ENCODE measurements at places on chromosomes 11 and 22. TPM values are rescaled to one million over a fixed set of nuclear protein-coding genes. Genes with fewer than 3 reads are reported as not detected.
A peak's percentile ranks its signal among the peaks of the same experiment; 100 is the strongest.

GAB2 gene
- 65.1 TPM for total RNA-seq

PRODH gene
- 2.5 TPM for total RNA-seq

CRYBB2 gene
- total RNA-seq = not detected

OR5B21 gene
- total RNA-seq = not detected

- no peak for DNase-seq
Observed at GRCh38 chr11:102792604-102793003, 5.4 kb downstream of the MMP1 start.

DNA sequence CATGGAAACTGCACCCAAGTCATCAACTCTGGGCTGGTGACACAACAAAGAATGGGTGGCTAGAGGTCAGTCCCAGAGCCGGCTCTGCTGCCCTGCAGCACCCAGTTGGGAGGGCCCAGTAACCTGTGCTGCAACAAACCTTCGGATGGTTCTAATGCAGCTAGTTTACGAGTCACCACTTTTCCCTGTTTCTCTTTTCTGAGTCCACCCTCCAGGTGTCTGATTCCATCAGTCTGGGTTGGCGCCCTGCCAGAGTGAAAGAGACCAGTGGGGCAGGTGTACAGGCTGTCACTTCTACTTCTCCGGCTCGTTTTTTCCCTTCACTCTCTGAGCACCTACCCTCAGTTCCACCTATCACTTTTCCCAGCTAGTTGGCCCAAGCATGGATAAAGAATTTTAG lies 572.9 kb downstream of the NTM start:
- no peak for DNase-seq

GRCh38 chr11:111469200-111469599 lies 43.0 kb downstream of the BTG4 start:
- no peak for DNase-seq

DNA sequence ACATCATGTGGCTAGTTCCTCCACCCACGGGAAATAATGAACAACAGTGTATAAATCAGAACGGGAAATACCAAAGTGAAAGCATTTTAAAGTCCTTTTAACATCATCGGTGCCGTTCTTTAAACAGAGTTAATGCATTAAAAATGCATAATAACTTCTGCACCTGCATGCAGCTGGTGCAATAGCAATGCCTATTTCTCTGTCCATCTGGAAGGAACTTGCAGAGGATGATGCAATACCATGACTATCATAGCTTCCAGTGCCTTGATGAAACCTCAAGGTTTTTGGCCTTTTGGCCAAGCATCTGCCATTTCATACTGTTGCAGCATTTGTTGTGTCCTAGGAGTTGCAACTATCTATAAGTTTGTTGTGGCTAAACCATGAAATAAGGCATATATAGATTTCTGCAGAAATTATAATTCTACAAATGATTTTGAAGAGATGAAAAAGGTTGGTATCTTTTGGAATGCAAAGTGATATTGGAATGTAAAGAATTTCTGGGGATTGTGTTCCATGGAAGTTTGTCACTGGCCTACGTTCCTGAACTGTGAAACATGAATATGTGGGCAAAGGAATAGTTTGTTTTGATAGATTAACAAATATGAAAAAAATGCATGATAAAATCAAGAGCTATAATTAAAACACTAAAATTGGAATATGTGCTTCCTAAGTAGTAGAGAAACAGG lies 9.8 kb upstream of the EIF3F start:
- no peak for DNase-seq

DNA sequence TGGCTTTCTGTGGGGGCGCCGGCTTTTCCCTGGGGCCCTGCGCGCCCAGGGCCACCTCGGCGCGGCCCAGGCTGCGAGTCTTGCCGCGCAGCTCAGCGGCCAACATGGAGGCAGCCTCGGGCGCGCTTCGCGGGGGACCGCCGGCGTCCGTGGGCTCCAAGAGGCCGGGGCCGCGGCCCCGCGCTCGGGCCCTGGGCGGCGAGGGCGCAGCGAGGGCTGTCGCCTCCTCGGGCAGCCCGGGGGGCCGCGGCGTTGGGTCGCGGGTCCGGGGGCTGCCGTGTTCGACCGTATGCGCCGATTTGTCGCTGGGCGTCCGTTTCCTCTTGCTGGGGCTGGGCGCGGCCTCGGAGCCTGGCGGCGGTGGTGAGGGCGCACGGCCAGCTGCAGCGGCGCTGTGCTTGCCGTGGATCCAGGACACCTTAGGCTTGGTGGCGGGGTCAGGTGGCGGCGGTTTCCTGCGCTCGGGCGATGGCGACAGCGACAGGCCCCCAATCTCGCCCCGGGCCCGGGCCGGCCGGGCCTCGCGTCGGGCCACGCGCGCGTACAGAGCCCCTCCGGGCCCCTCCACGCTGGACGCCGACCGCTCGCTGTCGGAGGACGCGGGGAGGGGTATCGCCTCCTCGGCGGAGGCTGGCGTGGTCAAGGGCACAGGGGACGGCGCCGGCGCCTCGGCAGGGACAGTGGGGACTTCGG lies 11.9 kb downstream of the SCARF2 start:
- DNase-seq = no peak

DNA sequence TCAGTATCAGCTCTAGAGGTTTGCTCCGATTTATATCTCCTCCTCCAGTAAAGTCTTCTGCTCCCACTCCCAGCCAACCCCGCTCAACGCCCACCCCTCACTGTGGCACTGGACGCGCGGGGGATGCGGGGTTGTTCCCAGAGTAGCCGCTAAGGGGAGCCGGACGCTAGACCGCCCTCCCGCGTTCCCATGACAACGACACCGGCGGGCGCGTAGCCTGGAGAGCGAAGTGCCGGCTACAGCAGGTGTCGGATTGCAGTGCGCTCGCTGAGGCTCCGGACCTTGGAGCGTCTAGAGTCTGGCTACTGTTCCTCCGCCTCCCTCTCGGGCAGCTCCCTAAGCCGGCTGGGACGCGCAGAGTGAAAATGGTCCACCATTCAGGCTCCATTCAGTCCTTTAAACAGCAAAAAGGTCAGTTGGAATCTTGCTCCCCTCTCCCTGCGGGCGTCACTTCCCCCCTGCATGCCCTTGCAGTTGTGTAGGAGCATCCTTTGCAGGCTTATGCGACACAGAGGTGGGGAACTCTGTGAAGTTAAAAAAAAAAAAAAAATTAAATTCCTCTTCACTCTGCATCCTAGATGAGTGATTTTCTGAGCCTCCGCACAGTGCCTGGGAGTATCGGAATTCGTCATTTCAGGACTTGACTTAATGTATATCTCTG lies at the start of gene ANO3:
TSS of gene ANO3 (plus strand) at position 220 of the 661 bp plus-strand sequence. CDS start at position 366, 146 bp downstream.
- no peak for DNase-seq

DNA sequence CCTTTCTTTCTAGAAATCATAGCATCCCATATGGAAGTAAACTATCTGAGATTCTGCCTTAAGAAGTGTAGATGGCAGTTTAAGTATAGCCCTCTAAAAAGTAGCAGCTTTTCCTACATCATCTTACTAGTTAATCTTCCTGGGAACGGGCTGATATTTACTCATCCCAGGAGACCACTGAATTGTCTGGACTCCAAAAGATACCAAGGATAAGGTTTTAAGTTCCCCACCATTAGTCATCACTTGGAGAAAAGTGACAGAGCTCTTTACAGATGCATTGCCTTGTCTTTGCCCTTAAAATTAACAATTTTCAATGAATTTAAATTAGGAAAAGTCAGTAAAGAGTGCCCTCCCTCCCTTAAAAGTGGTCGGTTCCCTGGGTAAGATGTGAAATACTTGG lies 129.5 kb downstream of the MAML2 start:
- no peak for DNase-seq

GRCh38 chr11:129427376-129427775 lies 51.7 kb downstream of the BARX2 start:
- DNase-seq = no peak

GRCh38 chr11:17354601-17354991 lies 3.0 kb downstream of the NCR3LG1 start:
- DNase-seq = no peak

DNA sequence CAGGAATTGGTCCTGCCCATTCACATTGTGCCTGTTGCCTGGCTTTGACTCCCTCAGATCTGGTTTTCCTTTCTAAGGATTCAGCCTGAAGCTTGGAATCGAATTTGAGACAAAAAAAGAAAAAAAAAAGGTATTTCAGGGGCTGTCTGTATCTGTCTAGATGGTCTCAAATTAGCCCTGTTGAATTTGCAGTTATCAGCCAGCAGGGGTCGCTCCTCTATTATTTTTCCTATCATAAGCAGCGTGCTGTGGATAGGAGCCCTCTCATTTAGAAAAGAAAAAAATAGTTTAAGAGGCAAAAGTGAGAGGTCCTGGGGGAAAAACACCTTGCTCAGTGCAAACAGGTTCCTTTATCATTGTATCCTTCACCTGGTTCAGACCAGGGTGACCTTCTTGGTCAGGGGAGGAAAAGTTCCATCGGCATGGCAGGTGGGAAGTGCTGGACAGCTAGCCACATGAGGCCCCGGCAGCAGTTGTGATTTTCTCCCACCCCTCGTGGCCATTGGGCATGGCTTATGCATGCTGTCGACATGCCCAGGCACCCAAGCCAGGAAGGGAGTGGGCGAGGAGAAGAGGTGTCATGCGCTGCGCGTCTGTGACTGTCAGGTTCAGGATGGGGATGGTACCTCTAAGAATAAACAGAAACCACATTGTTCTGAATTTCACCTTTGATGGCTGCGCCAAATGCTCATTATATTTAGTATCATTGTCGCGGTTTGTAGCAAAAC lies 13.1 kb downstream of the OR5AK2 start:
- no peak for DNase-seq

DNA sequence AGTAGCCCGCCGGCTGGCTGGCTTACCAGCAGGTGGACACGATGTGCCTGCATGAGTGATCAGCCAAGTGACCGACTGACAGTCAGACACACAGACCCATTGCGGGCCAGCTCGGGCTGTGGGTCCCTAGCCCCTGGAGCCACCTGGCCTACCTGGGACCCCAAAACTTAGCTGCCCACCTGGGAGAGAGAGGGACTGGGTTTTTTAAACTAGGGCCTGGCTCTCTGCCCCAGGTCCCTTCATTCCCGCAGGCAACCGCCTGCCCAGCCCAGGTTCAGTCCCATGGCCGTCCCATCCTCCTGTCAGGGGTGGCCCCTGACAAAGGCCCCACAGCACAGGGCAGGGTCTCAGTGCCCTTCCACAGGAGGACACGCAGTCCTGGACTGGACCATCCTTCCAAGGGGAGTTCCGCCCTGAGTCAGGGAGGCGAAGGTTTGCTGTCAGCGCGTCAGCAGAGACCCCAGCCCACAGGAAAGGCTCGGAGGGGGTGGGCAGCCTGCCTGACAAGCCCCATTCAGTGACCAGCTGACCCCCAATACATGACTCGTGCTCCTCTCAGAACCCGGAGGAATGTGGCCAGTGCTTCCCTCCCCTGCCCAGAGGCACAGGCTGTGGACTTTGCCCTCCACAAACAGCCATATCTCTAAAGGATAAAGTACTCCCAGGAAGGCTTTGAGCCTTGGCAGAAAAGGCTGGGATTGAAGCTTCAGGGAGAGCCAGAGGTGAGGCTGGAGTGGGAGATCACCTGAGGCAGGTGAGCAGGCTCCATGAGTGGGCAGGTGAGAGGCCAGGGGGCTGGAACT lies 8.4 kb downstream of the SLCO2B1 start:
- no peak for DNase-seq

DNA sequence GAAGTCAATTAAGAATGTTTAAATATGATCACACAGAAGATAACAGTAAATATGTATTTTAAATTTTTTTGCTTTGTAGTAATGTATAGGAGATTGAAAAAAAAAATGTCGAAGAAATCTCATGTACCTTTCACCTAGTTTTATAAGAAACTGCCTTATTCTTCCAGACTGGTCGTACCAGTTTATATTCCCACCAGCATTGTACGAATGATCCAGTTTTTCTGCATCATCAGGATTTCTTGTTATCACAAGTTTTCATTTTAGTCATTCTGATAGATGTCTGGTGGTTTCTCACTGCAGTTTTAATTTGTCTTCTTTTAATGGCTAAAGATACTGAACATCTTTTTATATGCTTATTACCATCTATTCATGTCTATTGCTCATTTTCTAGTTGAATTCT lies 101.8 kb upstream of the CTSC start:
- DNase-seq = no peak

DNA sequence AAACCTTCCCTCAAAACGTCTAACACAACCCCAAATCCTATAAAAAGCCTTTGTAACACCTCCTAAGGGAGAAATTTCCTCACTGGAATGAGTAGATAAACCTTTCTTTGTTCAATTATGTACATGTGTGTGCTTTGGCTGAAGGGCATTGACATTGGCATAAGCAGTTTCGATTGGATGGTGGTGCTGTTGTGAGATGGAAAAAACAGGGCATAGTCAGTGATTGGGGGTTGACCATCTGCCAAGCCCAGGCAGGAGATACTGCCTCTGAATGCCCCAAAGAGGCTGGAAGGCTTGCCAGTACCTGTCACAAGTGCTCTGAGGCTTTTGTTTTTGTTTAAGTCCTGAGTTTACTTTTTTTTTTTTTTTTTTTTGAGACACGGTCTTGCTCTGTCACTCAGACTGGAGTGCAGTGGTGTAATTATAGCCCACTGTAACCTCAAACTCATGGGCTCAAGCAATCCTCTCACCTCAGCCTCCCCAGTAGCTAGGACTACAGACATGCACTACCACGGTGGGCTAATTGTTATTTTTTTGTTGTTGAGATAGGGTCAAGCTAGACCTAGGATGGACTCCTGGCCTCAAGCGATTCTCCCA lies 1.2 kb upstream of the CCDC117 start:
- DNase-seq = no peak

GRCh38 chr22:24214467-24215285 lies 30.2 kb downstream of the GGT5 start:
- DNase-seq = no peak

DNA sequence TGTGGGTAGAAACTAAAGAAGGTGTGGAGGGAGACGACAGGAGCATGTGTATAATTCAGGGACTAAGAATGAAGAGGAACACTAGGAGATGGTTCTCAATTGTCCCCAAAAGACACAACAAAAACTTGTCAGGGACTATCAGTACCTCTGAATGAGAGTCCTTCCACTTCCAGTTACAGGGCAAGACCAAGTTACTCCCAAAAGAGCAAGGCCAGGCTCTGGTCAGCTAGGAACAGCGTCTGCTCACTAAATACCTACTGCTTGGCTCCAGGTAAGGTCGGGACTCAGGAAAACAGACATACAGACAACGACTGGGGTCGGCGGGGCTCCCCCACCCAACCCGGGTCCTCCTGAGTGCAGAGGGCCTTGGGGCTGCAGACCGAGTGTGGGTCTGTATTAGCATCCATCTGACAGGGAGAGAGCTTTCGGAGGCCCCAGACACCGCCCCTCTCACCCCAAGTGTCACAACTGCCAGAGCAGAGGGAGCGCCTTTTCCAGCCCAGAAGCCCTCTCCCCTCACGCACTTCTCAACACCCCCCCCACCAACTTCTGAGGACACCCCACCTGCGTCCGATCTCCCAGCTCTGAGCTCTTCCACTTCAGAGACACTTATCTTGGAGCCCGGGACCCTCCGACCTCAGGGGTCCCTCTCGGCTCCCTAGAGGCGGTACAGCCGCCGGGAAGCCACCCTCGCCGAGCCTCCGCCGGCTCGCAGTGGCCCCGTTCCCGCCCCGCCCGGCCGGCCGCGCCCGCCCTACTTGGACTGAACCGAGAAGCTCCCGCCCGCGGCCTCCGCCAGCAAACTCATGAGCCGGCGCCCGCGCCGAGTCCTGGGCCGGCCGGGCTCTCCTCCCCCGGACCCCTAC lies 522 bp downstream of the RHOG start:
- no peak for DNase-seq

GRCh38 chr11:128859563-128860441 lies 7.3 kb downstream of the KCNJ1 start:
- no peak for DNase-seq

- DNase-seq = peak; percentile 93
Observed at GRCh38 chr11:68146010-68146540, 24.9 kb upstream of the CHKA start.

Measured in mesenteric fat pad (tissue), 1 donor.